Renal cortex interstitium (tissue), 15 donors: ENCODE measurements at places on chromosomes 16 and 17.

DNA sequence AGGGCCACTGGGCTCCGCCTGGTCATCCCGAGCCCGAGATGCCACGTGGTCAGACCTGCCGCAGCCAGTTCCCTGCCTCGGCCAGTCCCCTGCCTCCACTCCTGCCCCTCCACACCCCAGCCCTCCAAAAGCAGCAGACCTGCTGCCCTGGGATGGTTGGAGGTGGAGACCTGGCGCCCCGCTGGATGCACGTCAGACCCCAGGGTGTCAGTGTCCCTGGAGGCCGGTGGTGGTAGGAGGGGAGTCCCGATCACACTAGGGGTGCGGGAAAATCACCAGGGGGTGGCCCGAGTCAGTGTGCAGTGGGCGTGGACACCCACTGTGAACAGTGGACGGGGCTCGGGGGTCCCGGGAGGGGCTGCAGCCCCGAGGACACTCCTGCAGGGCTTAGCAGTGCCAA, 26.9 kb downstream of the TPSG1 start:
- no peak for DNase-seq

GRCh38 chr16:10641953-10642949, 52.5 kb downstream of the TEKT5 start:
- DNase-seq = no peak

DNA sequence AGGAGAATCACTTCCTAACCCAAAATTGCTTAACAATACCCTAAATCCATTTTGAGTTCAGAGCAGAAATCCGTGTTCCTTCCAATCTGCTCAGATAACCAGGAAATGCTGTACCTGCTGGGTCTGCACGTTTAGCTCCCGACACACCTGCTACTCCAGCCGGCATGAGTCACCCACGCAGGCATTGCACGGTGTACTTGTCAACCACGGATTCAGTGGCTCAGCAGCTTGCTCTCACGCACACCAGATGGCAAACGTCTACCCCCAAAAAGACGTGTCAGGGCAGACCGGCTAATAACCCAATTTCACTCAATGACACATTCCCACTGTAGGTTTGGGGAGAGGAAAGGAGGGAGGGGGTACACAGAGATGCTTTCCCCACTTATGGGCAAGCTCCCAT, 468.1 kb downstream of the SOX9 start:
- no peak for DNase-seq

DNA sequence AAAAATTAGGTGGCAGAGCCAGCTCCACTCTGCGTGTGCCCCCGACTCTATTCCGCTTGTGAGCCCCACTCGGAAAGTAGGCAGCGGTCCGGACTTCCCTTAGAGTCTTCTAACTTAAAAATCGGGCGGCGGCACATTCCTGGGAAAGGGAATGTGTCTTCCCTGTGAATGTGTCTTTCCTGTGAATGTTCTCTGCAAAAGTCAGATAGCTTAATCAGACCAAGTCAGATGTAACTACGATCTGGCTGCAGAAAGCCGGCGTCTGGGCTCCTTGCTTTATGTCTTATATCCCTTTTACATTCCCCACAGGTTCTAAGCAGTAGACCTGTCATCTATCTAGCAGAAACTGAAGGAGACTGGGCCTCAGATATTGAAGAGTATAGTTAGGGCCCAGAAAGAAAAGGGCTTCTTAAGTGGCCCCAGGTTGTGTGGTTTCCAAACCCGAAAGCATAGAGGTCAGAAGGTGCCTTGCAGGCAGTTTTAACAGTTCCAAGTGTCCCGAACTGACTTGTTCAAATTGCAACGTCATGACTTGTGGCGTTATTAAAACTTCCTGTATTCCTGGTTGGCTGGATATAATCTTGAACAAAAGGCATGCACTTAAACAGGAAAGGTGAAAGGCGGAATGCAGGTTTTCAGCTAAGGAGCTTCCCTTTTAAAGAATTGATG, 601 bp downstream of the PHKB start:
- DNase-seq = peak; percentile 8

GRCh38 chr16:63361032-63361624, 1324.9 kb upstream of the CDH8 start:
- peak; percentile 37 for DNase-seq

DNA sequence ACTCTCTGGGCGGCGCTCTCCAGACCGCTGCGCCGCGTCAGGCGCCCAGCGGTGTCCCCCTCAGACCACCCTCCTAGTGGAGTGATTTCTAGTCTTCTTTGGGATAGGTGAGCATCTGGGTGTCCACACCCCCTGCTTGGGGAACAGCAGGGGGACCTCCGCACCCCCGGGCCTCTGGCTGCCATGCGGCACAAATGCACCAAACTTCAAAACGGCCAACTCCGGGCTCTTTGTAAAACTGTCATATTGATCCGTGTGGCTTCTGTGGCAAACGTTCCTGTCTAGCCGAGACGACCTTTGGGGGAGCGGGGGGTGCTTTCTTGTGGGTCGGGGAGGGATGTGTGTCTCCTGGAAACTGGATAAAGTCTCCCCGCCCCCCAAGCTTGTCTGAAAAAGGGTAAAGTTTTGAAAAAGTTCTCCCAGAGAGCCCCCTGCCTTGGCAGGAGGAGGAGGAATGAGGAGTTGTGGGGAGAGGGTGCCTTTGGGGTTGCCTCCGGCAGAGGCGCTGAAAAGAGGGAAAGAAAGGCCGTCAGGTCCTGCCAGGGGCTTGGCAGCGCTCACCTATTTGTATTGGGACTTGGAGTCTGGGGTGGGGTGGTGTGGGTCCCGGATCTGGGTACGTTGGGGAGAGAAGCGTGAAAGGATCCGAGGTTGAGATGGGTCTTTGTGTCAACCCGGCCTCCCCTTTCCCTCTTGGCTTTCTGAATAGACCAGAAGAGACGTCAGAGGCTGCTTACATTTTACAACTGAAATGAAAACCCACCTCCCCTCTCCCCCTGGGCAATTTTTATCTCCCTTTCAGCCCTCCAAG, 2.2 kb upstream of the CHD3 start:
- DNase-seq = peak; percentile 36

DNA sequence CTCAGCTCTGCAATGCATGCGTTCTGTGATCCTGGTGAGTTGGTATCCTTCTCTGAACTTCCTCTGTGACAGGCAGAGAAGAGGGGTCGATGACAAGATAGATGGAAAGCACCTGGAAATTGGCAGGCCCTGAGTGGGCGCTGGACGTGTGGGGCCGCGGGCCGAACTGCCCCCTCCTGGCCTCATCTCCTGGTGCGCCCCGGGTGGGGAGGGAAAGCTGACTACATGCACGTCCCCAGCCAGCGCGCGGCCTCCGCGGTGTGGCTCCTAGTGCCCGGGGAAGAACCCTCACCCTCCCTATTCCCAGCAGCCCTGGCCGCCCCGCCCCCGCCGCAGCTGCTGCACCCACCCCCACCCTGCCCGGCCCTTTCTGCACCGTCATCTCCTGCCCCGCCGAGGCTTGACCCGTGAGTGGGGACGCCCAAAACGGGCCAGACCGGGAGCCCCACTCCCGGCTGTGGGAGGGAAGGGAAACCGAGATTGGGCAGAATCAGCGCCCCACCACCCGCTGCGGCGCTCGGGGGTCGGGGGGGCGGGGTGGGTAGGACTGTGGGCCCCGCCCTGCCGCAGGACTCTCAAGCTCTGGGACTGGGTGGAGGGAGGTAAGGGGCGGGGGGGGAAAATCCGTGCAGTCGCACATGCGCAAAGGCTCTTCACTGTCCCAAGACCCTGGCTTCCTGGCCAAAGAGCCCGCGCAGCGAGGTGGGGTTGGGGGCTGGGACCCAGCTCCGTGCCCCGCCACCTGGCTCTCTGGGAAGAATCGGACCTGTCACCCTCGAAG, at the start of gene NOL3:
TSS of gene NOL3 (plus strand) at position 371 of the 781 bp plus-strand sequence.
- no peak for DNase-seq

- no peak for DNase-seq
Observed at GRCh38 chr17:62076864-62077788, 12.0 kb upstream of the MED13 start.

GRCh38 chr16:51439271-51439670, 288.2 kb upstream of the SALL1 start:
- DNase-seq = no peak

GRCh38 chr16:27747946-27748345, 198.0 kb downstream of the KATNIP start:
- no peak for DNase-seq

GRCh38 chr17:47801176-47801765, 20.3 kb downstream of the OSBPL7 start:
- DNase-seq = no peak

- DNase-seq = no peak
Observed at GRCh38 chr17:80591788-80592187, 47.1 kb downstream of the RPTOR start.

DNA sequence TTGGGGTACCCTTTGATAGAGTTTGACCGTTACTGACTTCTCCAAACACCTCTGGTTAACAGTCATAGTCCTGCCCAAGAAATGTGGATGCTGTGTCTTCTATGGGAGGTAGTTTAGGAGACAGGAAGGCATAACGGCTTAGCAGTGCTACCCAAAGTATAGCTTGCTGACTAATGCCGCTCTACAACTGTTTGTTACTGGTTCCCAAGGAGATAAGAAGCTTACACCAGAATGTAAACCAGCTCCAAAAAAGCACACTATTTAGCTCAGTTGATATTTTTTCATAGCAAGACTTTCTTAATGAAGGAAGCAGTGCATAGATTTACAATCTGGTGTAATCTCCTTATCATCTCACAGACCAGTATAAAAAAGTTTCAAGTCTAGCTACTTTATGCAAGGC, 95.7 kb downstream of the HS3ST3B1 start:
- no peak for DNase-seq

- DNase-seq = no peak
Observed at GRCh38 chr16:23131436-23131835, 17.8 kb downstream of the USP31 start.

DNA sequence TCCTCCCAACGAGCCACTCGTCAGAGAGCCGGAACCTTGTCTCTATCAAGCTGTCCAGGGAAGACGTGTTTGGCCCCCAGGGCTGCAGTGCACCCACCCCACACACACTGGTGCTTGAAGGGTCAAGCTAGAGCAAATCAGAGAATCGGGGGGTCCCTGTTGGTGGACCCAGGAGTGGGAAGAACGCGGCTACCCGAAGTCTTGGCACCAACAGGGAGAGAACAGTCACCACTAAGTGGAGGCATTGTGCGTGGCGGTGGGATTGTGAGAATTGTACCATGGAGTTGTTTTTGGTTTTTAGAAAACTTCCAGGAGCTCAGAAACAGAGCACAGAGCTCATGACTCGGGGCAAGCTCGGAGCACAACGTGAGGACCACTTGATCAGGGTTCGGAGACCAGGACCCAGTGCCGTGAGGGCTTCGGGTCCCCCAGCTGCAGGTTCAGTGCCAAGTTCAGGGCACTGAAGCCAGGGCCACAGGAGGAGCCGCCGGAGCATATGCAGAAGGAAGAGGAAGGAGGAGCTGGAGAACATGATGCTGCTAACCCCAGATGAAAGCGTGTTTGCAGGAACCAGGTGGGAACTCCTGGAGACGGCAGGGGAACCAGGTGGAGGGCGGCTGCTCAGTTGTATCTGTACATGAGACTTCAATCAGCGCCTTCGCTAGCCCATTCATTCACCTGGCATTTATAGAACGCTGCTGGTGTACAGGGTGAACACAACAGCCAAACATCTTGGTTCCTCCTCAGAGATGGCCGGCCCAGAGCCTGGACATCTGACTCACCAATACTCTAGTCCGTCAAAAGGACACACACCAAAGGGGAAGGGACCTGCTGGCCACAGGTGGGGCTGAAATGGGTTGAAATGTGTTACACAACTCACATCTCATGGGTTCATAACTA, 42.8 kb downstream of the METRNL start:
- DNase-seq = no peak
